ENCODE measurements at places on chromosomes 5 and 9.
A peak's percentile ranks its signal among the peaks of the same experiment; 100 is the strongest.

GRCh38 chr5:124262470-124262869, 484.0 kb downstream of the ZNF608 start:
- no peak for DNase-seq

GRCh38 chr5:78353520-78353919, 6.9 kb upstream of the SCAMP1 start:
- DNase-seq, result no peak

GRCh38 chr5:4563400-4563799, 576.7 kb upstream of the ADAMTS16 start:
- no peak for DNase-seq

- DNase-seq, result no peak
Measured at GRCh38 chr9:123319541-123320339, 36.3 kb upstream of the CRB2 start.

- no peak for DNase-seq
Measured at GRCh38 chr5:166068547-166069335, 2222.7 kb upstream of the WWC1 start.

DNA sequence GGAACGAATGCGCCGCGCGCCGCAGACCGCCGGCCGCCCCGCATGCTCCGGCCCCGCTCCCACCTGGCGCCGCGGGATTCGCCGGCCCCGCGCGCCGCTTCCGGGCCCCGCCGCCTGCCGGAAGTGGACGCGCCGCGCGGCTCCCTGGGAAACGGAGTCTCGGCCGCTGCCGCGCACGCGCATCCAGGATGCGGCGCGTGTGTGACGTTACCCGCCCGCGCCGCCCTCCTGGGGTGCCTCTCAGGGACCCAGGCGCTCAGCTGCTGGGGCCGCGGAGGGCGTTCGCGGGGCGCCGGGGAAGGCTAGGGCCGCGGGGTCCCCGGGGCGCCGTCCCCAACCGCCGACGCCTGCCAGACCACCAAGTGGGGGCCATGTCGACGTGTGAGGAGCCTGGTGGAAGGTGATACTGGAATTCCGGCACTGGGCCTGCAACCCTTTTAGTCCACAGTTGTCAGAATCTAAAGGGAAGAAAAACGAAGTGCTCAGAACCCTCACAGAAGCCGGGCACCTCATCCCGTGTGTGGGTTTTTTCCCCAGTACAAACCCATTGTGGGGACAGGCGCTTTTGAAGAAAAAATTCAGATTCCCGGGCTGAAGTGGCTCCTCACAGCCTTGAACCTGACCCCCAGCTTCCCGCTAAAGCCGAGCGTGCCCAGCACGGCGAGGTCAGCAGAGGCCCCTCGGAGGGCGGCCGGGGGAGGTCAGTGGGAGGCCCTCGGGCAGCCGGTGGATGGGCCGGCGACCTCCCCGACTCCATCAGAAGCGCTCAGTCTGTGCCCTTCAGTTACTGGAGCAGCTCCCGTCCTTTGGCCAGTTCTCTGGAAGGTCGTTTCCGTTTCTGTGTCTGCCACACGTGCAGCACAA, at the start of gene CLPTM1L:
TSS of gene CLPTM1L (minus strand) at position 125 of the 864 bp plus-strand sequence. CDS start 258 bp downstream, outside the sequence.
- DNase-seq, result peak; percentile 9

- DNase-seq, result no peak
Measured at GRCh38 chr5:77431286-77431685, 60.8 kb downstream of the WDR41 start.

DNA sequence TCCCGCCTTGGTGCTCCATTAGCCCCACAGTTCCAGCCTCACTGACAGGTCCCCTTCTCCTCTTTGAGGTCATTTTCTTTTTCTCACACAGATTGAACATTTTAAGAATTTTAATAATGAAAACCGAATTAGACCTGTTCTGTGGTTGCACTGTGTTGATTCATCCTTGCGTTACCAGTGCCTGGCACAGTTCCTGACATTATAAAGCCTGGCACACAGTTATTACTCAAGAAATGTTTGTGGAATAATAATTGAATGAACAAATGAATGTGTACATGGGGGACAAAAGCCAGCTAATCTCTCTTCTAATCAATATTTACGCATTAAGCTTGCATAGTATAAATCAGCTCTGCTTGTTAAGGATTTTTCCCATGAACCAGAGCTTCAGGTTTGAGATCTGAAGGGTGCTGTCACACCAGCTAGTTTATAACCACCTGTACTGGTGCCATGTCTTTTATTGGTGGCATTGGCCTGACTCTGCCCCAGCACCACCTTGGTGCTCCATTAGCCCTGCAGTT, 80.0 kb downstream of the SV2C start:
- DNase-seq, result no peak

DNA sequence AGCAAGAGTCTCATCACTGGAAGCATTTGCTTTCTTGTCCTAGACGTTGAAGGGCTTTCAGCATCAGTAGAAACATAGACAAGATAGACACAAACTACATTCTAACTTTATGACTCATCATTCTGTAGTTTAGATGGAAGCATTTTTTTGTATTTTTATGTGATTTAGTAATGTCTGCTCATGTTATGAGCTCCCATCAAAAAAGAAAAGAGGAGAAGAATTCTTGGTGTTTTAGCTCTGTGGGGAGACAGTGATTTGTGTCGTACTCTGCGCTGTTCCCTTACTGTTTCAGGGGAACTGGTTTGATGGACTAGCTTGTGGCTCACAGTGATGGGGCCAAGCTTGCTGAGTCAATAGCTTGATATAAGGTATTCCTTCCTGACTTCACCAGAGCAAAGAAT, 159.2 kb upstream of the WWC1 start:
- DNase-seq, result no peak

DNA sequence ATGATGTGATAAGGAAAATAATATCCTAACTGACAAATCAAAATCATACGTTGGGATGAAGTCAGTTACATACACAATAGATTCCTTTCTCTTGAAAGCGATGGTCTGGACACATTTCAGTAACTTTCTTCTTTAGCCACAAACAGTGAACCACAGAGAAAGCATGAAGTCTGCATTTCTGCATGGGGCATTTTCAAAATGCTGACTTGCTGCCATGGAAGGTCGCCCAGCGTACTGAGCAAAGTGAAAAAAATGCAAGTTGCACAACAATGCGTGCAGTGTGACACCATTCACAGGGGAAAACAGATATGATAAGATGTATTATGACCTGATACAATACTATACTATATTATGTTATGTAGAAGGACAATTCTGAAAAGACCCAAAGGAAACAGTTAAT, 146.3 kb downstream of the SNX18 start:
- no peak for DNase-seq

DNA sequence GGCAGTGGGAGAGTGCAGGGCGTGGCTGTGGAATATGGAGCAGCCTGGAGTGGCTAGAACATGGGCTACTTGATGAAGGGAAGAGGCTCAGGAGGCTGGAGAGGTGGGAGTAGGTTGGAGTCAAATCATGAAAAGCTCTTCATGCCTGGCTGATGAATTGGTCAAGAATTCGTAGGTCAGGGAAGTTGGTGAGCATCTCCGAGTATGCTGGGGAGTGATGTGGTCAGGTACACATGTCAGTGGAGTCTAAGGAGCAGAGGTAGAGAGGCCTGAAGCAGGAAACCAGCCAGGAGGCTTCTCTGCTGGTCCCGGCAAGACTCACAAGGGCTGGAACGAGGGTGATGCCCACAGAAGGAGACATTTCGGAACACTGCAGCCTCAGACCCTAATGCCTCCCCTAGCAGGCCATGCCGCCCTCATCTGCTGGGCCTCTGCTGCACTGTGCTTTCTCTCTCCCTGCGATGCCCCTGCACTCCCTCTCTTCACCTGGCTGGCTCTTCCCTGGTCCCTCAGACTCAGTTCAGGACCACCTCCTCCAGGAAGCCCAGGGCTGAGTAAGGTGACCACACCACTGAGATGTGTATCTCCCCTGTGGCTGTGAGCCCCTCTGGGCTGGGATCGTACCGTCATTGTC, 33.6 kb downstream of the TMOD1 start:
- DNase-seq, result no peak

- DNase-seq, result no peak
Measured at GRCh38 chr5:172906888-172907287, 52.3 kb upstream of the RPL26L1 start.

GRCh38 chr9:72292874-72293607, 72.0 kb downstream of the ZFAND5 start:
- DNase-seq, result no peak

- DNase-seq, result no peak
Measured at GRCh38 chr5:61887271-61887670, 418.7 kb upstream of the KIF2A start.

DNA sequence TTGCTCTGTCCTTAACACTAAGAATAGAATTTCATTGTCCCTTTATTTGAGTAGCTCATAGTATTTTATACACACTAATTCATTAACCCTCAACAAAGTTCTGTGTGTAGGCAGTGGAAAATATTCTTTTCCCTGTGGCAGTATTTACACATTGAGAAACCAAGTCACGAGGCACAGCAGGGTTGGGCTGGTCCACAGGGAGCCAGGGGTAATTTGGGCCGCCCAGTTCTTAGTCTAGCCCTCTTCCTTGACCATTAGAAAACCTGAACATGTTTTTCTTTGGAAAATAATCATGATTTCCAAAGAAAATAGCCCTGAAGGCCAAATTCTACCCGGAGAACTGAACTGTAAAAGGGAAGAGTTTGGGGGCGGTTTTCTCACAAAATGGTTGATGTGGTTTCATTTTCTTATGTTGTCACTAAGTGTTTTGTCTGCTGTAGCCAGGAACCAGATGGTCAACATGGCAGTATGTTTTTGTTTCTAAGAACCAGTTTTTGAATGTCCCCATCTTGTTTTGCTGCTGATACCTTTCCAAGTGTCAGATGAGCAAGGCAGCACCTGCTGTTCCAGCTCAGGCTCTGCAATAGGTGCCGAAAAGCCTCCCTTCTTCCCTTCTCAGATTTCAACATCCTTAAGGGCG, 29.6 kb downstream of the ARHGEF28 start:
- no peak for DNase-seq

- no peak for DNase-seq
Measured at GRCh38 chr5:147869112-147869511, 9.4 kb upstream of the SCGB3A2 start.

GRCh38 chr5:88394536-88395175, 126.0 kb upstream of the TMEM161B start:
- DNase-seq, result no peak

DNA sequence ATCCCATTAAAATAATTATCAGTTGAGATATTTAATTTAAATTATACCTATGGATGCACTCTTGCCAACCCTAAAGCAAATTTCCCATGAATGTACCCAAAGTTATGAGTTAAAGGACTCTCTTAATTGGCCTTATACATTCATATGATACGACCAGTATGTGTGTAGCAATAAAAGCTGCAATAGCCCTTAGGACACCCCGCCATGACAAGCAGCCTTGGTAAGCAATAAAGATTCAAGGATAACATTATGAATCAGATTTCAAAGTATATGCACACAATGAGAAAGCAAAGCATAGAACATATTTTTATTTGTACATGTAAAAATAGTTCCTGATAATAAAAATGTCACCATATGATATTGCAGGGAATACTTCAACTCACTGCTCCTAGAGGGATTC, 1699.3 kb upstream of the CDH9 start:
- DNase-seq, result no peak

- no peak for DNase-seq
Measured at GRCh38 chr9:23438299-23438907, 387.6 kb downstream of the ELAVL2 start.

DNA sequence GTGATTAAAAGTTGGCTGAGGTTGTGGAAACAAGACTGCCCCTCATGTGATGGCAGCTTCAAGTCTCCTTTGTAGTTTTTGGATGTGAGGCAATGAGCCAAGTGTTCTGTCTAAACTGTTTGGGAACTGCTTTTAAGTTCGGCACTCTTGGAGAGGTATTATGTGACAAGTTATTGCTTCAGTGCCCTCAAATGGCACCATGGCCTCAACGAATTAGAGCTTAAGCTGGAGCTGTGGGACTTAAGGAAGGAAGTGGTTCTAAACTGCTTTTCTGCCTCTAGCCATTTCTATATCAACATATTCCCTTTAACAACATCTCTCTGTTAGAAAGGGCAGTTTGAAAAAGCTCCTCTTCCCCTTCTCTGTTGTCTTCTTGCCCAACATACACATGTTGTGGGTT, 227.7 kb downstream of the RFK start:
- no peak for DNase-seq

DNA sequence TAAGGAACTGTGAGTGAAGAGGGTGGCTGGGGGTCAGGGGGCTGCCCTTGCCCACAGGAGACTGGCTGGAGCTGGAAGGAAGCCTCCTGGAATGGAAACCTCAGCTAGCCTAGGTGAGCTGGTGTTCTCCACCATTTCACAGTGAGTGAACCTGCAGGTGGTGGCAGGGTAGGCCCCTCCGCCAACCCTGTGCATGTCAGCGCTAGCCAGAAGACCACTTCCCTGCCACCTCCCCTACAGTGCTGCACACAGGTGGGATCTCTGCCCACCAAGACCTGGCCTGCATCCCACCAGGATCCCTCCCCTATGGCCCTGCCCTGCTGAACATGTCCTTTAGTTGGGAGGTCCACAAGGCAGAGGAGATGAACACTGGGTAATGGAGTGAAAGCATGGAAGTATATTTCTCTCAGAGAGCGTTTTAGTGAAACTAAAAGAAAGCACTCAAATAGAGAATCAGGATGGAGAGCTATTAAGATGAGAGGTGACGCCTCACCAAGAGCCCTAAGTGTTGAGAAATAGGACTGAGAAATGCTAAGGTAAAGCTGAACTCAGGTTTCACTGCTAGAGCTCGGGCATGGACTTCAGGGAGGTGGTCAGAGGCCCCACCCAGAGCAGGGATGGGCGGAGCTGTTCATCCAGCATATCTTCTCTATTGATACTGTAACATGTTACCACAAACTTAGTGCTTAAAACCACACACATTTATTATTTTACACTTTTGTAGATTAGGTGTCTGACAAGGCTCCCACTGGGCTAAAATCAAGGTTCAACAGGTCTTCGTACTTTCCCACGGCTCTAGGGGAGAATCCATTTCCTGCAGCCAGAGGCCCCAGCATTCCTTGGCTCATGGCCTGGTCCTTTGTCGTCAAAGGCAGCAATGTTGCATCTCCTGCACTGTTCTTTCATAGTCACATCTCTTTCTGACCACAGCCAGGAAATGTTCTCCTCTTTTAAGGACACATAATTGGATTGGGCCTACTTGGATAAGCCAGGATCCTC, 83.2 kb downstream of the DIRAS2 start:
- DNase-seq, result no peak

DNA sequence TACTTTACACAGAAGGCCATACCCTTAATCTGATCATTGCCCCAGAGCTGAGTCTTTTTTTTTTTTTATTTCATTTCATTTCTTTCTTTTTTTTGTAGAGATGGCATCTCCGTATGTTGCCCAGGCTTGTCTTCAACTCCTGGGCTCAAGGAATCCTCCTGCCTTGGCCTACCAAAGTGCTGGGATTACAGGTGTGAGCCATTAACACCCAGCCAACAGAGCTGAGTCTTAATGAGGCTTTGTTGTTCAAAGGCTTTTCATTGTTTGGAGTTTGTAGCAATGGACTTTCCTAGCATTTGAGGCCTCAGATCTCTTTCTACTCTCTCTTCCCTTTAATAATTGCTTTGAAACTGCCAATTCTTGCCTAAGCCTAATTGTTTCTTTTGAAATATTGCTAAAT, 176.5 kb upstream of the FBN2 start:
- DNase-seq, result no peak
